NCI-H748 treated with DMSO at 0.1 percent for 48 hours (cell line): ENCODE measurements at places on chromosomes 1 and 21.

- DNase-seq: no peak
Measured at GRCh38 chr1:247441606-247442005, 16.3 kb downstream of the OR2B11 start.

DNA sequence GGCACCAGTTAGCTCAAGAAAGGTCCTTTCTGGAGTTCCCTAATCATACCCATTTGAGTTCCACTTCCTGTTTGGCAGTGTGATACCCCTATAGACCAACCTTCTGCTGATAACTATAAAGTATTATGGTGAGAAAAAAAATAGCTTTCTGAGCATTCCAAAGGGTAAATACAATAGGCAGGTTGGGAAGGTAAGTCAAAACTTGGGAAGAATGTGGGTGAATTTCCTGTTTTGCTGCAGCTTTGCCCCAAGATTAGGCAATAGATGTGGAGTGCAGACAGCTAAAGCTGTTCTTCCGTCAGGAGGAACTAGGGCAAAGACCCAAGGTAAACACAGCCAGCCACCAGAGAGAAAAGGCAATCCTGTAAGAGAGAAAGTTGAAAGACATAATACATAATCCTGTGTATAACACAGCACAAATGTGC, 49.9 kb upstream of the GUCA2A start:
- DNase-seq: no peak

DNA sequence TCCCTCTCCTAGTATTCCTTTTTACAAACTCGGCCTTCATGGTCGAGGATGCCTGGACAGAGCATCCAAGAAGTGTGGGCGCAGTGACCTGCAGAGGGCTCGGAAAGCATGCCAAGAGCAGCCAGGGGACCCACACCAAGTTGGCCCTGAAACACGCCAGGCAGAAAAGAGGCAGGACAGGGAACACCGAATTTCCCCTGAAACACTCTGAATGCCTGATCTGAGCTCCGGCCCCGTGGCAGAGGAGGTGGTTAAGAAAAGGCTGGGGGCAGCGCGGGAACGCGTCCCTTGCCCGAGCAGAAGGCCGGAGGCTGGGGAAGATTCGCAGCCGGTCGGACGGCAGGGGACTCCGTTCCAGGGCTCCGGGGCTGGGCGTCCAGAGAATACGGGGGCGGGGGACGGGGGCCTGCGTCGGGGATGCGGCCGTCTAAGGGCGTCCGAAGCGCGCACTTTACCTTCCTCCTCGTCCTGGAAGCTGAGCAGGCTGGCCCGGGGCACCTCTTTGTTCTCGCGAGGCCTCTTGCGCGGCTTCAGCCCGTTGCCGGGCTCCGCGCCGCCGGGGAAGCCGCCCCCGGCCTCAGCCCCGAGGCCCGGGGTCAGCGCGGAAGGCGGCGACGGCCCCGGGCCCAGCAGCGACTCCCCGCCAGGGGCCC, 558 bp downstream of the PAXBP1 start:
- DNase-seq: peak; percentile 4

- DNase-seq: no peak
Measured at GRCh38 chr1:32724678-32725614, 22.4 kb upstream of the SYNC start.

DNA sequence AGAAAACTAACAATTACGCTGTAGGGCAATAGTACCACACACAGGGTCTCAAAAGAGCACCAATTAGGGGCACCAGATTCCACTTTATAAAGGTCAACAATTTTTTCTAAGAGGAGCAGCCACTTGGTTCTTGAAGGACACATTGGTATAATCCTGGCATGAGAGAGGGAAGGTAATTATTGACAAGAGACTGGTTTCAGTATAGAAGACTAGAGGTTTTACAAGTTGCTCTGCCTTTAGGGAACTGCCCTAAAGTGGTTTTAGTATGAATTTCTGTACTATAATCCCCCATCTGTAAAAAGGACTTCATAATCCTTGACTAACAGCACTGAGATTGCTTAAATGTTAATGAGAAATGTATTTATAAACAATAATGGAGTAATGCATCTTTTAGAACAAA, 648.5 kb upstream of the PTBP2 start:
- DNase-seq: no peak

GRCh38 chr1:204835737-204836136, 34.9 kb upstream of the NFASC start:
- DNase-seq: no peak

DNA sequence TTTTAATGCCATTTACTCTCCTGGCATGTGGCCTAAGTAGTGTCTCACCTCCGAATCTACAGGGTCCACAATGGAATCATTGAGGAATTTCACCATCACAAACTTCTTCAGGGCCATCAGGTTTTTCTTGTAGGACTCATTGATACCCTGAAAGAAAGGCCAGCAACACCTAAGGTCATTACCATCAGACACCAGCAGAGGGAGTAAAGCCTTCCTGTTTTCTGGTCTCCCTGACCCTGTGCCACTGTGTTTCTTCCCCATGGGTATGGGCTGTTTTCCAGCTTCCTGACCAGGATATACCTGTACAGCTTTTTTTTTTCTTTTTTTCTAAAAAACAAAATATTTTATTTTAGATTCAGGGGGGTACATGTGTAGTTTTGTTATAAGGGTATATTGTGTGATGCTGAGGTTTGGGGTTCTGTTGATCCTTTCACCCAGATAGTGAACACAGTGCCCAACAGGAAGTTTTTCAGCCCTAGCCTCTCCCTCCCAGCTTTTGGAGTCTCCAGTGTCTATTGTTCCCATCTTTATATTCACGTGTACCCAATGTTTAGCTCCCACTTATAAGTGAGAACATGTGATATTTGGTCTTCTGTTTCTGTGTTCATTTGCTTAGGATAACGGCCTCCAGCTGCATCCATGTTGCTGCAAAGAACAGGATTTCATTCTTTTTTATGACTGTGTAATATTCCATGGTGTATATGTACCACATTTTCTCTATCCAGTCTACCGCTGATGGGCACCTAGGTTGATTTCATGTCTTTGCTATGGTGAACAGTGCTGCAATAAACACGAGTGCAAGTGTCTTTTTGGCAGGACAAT, 18.3 kb downstream of the PPT1 start:
- peak; percentile 98 for DNase-seq

DNA sequence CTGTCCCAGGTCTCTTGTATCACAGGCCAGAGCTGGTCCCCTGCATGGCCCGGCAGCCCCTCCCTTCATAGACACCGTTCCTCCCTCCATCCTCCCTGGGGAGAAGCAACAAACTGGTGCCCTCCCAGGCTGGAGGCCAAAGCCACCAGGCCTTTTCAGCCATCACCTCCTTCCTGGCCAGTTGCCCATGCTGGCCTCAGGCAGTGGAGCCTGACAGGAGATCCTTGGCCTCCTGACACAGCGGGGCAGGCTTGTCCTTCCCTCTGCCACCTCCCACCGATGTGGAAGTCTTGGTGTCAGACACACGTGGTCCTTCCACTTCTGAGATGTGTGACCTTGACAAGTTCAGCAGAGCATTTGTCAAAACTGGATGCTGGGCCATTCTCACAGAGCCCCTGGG, 206.0 kb downstream of the HIVEP3 start:
- DNase-seq: no peak

- DNase-seq: peak; percentile 43
Measured at GRCh38 chr1:7076572-7076971, 291.3 kb downstream of the CAMTA1 start.

DNA sequence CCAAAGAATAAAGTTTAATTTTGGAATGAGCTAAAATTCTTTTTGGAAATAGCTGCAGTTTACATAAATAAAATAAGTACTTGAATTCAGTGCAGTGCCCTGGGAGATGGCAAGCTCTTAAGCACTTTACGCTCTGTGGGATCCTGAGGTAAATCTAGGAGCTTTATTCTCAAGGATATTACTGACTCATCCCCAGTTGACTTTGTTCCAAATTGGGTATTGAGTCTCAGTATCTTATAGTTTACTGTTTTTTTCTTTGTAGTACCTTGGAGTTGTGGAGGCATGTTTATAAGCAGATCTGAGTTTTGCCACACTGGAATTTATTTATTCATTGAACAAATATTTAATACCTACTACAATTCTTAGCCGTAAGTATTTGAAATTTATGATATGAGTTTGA, 27.4 kb upstream of the HRNR start:
- no peak for DNase-seq

DNA sequence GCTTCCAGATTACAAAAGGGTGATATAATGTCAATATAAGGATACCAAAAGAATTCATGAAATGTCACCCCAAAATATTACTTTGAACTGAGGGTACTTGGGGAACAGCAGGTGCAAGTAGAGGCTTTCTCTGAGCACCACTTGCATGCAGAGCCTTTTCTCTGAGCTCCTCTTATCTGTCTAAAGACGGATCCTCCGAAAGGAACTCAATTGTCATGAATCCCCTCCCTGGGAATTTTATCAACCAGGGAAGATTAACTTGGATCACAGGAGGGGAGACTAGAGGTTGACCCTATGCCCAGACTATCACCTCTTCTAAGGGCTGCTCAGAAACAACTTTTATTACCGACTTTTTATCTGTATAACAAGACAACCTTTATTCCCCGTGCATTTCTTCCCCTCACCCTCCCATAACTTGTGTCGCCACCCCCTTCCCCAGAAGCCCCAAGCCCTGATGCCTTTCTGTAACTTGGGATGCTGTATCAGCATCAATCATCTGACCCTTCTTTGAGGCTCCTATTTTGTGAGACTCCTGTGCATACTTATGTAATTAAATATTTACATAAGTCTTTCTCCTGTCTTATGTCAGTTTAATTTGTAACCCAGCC, 94.1 kb downstream of the CACHD1 start:
- DNase-seq: no peak

DNA sequence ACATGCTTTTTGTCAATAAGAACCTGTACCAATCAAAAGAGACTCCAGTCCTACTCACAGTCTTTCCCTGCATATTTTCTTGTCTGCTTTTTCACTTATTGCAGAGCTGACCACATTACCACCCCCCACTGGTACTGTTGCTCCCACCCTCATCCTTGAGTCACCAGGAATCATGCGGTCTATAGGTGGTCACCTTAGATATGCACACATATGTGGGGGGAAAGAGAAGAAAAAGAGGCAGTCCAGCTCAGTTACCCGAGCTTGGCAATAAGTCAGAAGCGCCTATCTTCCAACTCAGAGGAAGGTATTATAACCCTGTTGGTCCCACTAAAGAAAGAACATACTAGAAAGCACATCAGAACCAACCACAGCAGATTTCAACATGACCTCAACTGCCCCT, 119.2 kb downstream of the SMYD2 start:
- DNase-seq: no peak

GRCh38 chr21:37560385-37560784, 193.8 kb downstream of the DYRK1A start:
- no peak for DNase-seq

DNA sequence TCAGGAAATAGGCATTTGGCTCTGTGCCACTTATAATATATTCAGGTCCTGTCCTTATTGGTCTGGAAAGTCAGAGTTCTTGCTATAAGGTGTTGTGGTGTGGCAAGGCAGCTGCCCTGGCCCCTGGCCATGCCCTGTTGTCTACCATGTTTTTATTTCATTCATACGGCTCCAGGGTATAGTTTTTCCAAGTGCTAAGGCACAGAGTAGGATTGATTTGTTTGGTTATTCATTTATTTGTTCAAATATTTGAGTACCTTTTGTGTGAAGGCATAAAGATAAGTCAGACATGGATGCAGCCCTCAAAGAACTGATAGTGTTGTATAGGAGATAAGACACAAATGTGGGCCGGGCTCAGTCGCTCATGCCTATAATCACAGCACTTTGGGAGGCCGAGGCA, 10.1 kb downstream of the ZBTB8B start:
- DNase-seq: no peak

DNA sequence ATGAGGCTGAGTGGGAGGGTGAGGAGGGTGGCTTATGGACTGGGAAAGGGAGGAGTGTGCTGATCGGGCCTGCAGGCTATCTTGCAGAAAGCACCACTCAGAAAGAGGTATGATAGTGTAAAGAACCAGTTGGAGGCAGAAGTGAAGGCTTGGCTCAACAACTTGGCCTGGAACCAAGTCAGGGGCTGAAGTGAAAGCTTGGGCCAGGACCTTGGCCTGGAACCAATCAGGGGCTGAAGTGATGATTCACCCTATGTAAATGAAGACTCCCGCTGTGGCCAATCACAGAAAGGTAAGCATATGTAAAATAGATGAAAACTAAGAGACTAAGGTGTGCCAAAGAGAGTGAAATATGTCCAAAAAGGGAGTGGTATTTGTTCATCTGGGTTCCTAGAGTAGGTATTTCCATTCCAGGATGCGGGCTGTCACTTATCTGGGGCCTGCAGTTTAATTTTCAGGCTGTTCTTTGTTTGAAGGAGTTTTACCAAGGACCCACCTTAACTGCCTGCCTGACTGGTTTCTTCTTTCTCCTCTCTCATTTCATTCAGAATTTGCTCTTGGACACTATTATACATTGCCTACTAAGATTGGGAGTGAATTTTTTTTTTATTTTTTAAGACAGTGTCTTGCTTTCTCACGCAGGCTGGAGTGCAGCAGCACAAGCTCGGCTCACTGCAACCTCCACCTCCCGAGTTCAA, 5.1 kb upstream of the RFX5 start:
- DNase-seq: no peak

DNA sequence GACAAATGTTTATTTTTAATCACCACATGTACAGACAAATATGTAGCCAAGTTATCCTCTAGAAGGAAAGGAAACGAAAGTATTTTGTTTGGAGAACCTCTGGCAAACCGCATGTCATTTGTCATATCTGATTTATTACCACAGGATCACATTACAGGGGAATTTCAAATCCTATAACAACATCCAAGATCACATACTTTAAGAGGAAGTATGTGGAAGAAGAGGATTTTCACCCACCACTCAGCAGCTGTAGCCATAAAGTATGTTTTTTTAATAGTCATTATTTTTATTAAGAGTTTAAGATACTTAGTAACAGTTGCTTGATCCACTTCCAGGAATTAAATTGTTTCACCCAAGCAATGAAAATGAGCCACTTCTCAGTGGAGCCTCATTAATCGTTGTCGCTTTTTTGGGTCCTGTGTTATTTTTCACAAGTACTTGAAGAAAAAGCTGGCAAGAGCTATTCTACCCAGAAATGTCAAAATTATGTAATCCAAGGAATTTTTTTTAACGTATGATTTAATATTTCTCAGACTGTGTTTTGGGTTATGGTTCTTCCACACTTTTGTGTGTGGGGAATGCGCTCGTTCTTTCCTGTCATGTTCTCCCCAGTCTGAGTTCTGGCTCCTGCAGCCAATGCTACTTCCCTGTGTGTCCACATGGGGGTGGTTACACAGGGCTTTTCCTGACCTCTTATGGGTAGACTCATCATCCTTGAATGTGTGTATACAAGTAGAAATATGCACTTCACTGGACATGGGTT, 6.9 kb downstream of the SERTAD4 start:
- DNase-seq: no peak

DNA sequence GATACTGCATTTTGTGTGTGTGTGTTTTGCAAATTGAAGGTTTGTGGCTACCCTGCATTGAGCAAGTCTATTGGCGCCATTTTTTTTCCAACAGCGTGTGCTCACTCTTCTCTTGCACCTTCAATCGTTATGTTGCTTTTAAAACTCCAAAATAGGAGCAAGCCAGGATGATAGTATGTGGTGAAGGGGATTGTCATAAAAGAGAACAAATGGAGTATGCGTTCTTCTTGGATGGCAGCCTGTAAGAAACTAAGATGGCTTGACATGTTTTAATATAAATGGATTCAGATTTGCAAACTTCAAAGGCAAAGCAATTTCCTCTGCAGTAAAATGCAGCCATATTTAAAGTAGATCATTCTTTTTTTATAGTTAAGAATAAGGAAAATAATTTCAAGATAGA, 43.2 kb upstream of the KCNK1 start:
- DNase-seq: no peak

- DNase-seq: no peak
Measured at GRCh38 chr1:119081267-119081666, 59.2 kb downstream of the WARS2 start.

GRCh38 chr1:15304708-15305467, 57.9 kb downstream of the FHAD1 start:
- DNase-seq: peak; percentile 21

GRCh38 chr1:109781806-109782205, 18.1 kb upstream of the EPS8L3 start:
- no peak for DNase-seq
